GM04503 (cell line): ENCODE measurements at places on chromosomes 1 and 21.

DNA sequence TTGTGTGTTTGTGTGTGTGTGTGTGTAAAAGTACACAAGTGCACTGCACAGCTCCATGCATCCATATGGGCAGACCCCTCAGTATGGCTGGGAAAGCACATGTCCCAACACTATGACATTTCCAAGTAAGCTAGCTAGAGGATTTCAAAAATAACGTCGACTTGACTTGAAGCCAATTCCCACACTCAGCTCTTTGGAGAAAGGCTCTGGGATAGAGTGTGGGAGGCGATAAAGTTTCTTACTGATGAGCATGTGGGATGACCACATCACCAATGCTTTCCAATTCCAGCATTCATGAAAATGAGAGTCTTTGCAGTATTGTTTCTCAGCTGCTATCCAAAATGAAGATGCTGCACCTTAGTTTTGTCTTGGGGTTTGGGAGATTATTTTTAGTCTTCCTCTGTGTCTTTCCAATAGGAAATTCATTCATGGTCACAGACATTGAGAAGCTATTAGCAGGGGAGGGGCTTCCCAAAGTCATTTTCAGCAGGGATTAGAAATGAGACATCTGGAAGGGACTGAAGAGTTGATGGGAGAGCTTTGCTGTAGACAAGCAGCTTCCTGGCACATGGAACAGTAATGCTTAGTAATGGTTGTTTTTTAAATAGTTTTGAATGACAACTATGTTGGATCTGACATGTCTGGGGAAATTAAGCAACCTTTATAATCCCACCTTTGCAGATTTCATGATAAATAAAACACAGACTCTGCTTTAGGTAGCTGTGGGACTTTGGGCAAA, 143.5 kb downstream of the ASTN1 start:
- DNase-seq, result no peak

DNA sequence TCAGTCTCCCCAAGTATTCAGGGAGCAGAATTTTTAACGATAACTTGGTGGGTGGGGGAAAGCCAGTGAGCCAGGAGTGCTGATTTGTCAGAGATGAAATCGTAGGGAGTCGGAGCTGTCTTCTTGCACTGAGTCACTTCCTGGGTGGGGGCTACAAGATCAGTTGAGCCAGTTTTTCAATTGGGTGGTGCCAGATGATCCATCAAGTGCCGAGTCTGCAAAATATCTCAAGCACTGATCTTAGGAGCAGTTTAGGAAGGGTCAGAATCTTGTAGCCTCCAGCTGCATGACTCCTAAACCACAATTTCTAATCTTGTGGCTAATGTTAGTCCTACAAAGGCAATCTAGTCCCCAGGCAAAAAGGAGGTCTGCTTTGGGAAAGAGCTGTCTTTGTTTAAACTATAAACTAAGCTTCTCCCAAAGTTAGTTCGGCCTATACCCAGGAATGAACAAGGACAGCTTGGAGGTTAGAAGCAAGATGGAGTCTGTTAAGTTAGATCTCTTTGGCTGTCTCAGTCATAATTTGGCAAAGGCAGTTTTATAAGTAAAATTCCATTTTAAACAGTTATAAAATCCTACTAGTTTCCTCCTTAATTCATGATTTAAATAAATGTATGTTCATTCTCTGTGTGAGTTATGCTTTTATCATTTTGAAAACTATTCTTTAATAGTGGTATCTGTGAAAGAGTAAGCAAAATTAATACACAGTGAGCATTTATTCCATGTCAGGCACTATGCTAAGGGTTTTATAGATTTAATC, 51.7 kb downstream of the SLC16A1 start:
- DNase-seq, result peak; percentile 33

- DNase-seq, result no peak
These were observed 10.6 kb upstream of the GADD45A start for GRCh38 chr1:67674260-67675011.

DNA sequence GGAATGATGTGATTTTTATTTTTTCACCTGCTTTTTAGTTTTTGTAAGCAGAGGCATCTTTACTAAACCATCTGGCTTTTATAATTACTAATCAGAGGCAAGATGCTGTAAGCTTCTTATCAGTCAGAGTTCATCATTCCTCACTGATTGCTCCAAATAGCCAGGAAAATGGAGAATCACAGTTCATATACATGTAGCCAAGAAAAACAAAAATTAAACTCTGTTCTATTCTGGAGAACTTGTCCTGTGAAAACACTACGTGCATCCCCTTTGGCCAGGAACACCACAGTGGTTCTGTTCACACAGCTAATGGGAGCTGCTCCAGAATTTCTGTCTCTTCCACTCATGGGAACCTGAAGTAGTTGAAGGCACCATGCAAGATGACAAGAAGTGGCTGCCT, 725.5 kb upstream of the CHRM3 start:
- no peak for DNase-seq

DNA sequence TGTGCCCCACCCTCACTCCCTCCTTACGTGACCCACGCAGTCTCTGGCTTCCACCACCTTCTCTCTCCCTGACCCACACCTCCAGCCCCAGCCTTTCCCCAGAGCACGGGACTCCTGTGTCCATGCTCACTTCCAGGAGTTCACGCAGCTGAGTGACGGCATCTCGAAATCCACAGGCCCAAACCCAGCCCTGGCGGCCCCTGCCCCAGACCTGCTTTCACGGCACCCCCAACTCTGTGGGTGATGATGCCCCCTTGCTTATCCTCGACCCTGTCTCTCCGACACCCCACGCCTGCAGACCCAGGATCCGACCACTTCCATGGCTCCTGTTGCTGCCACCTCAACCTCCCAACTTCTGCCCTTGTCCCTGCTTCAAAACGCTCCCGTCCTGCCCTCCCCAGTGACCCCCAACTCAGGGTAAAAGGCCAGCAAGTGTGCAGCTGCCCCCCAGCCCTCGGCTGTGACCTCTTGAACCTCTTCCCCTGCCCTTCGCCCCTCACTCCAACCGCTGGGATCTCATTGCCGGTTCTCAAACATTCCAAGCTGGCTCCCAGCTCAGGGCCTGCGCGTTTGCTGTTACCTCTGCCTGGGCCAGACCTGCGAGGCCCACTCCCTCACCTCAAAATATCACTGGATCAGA, 30.4 kb upstream of the LAPTM5 start:
- no peak for DNase-seq

DNA sequence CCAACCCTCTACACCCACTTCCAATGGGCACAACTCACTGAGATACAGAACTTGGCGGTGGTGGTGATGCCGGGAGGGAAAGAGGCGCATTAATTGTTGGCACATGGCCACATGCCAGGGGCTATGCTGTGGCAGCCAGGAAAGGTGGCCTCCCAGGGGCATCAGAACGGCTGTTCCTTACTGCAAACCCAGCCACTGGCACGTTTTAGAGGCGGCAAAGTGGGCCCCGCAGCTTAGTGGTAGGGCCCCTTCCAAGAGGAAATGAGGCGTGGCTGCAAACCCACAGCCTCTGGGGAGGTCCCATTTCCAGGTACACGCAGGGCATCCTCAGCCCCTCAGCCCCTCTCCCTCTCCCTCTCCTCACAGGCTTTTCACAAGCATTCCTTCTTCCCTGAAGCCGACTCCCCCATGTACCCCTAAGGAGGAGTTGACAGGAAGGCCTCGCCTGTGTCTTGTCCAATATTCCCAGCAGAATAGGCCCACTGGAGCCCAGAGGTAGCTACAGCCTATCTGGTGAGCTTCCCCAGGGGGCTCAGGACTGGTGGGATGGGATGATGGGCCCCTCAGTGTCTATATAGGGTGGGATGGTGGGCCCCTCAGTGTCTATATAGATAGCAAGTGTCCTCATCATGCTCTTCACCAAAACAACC, 166.2 kb downstream of the CLIC6 start:
- no peak for DNase-seq

DNA sequence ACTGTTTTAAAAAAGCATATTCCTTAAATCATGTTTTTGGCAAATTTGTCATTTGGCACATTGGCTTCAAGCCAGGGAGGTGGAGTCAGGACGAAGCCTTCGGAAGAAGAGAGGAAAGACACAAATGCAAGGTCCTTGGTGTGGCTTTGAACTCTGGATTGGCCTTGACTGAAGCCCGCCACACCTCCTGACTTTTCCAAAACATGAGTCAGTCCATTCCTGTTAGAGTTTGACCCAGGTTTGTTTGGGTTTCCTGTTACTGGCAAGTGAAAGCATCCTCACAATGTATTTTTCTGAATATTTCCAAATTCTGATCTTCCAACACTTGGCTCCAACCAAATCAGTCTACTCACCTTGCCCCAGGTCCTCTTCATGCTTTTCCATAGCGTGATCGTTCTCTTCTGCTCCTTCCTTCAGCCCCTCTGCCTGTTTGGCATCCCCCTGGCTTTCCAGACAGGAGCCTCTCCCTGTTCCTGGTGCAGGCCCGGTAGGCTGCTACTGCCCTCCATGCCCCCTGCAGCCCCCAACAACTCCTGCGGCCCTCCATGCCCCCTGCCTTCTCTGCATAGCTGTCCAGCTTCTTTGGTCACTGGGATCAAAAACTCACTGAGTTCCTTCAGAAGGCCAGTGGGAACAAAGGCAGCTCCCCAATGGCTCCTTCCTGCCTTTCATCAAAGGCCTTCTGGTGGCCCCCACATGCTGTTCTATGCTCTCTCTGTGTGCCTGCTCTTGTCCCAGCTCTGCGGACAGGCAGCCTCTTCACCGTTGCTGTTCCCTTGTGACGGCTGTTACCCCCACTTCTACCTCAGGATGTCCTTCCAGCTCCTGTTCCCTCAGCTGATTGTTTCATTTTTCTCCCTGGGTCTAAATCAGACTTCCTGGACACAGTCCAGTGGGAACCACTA, 30.4 kb upstream of the SLC30A1 start:
- no peak for DNase-seq

GRCh38 chr1:84271441-84272151, 29.9 kb upstream of the SAMD13 start:
- no peak for DNase-seq

DNA sequence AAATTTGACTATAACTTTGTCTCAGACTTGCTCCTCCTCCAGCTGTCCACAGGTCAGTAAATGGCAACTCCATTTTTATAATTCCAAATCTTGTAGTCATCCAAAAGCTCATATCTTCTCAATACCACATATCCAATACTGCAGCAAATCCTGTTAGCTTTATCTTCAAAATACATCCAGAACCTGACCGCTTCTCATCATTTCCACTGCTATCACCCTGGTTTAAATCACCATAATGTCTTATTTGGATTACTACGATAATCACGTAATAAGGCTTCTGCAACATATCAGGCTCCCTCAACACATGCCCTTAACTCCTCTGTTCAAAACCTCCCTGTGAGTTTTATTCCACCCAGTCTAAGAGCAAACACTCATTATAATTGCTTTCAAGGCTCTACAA, 34.5 kb downstream of the ERO1B start:
- no peak for DNase-seq

- no peak for DNase-seq
These were observed 536 bp upstream of the PGLYRP3 start for GRCh38 chr1:153313288-153313687.

- DNase-seq, result no peak
These were observed 6.4 kb upstream of the MYBPHL start for GRCh38 chr1:109312978-109313775.

DNA sequence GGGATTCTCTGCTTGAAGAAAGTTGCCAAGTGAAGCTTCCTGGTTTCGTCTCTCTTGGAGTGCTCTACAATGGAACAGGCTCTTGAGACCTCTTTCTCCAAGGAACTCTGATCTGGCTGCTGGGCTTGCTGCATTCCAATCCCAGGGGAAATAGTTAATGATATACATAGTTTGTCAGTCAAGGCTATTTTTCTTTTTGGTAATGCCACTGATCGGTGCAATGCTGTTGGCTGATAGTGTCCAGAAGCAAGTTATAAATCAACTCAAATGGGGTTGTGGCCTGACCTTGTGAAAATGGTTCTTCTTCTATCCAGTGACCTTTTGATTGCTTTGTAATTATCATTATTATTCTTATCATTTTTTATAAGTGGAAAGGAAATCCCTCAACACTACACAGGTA, 48.4 kb upstream of the TNFSF18 start:
- DNase-seq, result no peak

DNA sequence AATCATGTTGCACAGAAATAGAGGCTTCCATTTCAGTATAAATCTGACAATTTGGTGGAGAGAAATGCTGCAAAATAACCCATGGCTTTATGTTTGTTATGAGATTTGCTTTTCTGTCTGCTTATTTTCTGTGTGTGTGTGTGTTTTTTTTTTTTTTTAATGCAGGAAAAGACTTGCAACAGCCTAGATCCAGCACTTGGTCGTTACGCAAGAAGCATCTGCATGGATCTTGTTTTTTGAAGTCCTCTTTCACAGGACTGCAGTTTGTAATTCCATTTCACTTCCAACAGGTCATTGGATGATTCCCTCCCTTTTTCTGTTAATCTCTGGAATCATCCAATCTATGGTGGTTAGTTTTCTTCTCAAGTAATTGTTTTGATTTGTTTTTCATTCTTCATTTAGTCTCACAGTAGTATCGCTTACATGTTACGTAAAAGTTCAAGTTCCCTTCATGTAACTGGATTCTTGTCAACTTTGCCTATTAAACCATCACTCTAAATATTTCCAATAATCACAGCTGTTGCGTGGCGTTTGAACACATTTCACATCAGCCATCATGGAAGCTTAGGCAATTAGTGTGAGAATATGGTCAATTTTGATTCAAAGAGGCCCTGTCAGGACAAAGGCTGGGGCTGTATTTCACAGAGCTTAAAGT, 312.9 kb downstream of the NFIA start:
- no peak for DNase-seq

- DNase-seq, result no peak
These were observed 30.7 kb downstream of the PPP2R5A start for GRCh38 chr1:212315907-212316306.

DNA sequence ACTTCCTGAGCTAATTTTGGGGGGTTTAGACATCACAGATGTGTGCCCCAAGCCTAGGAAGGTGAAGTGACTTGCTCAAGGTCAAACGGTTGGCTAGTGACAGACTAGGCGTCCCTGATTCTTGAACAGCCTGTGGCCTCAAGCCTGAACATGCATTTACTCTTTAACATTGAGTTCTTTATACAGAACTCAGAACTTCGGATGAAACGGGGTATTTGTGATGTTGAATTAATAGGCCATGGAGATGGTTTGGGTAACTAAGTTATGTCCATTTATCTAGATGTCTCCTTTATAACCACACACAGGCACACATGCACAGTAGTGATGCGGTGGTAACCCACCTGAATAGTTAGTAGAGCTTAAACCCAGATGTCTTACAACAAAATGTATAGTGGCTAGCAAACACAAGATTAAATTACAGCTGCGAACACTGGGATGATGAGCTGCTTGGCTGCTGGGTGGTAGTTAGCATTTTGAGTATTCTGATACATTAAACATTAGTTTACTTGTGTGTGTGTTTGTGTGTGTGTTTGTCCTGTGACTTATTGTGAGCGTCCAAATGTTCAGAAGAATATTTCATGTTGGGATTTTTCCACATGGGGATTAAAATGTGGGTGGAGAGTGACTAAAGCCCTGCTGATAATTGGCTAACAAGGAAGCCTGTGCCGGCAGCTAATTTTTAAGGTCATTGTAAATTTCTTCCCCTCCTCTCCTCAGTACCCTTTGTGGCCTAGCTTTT, 2.3 kb downstream of the ATP1A1 start:
- no peak for DNase-seq
